ENCODE measurements at places on chromosomes 16 and 17. TPM values are rescaled to one million over a fixed set of nuclear protein-coding genes. Genes with fewer than 3 reads are reported as not detected.

GRCh38 chr17:62995377-62995885, 29.4 kb downstream of the TANC2 start:
- no peak for DNase-seq

The PHAF1 gene
- 19.8 TPM for total RNA-seq

The TP53TG3B gene
- total RNA-seq, result not detected

The RHBDF2 gene
- total RNA-seq, result 2.2 TPM

DNA sequence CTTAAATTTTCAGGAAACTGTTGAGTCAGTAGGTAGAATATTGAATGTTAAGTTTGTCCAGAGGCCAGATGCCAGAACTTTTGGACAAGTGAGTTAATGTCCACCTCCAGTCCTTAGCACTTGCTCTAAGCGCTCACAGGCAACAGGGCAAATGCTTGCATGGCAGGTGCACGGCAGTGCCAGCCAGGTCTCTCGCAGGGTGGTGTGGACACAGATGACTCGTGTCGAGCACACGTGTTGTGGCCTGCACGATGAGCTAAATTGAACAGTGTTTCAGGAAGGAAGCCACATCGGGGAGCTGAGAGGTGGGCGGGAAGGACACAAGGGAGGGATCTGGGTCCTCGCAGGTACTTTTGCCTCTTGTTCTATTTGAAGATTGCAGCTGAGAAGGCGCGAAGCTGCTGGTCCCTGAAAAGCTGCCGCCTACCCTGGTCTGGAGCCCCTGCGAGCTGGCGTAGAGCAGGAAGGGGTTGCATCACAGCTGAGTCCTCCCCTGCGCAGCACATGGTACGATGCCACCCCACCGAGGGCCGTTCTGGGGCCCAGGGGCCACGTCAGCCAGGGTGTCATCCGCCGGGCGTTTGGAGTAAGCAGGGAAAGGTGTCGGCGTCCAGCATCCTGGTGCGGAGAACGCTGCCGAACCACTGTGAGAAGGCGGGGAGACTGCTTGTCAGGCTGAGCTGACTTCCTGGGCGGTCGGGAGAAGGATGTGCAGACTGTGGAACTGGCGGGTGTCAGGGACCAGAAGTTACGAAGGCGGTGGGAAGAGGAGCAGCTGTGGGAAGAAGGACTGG, 6.3 kb downstream of the RAB40C start:
- peak; percentile 73 for DNase-seq

GRCh38 chr16:80739523-80739922, 64.9 kb downstream of the CDYL2 start:
- peak; percentile 66 for DNase-seq

DNA sequence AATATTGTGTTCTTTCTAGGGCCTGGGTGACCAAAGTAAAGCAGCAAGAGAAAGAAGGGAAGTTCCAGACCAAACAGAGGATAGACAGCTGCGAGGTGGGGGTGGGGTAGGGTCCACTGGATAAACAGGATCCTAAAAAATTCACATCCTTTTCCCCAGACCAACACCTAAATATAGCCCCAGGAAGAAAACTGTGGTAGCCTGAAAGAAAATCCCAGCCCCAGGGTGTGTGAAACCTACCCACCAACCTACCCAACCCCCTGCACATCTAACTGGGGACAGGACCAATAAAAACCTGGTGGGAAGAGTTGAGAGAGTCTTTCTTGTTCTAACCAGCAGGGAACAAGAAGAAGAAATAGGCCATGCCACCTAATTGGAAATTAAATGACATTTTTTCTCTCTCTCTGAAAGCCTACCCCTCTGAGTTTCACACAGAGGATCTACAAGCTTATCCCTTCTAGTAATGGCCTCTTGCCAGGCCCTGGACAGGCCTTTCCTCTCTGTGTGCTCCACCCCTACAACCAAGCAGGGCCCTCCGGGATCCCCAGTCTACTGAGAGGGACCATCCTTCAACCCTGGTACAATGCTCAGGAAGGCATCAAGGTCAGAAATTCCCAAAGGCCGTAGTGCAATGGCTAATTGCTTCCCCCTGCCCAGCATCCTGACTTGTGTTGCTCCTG, 12.0 kb downstream of the MYO18A start:
- no peak for DNase-seq

DNA sequence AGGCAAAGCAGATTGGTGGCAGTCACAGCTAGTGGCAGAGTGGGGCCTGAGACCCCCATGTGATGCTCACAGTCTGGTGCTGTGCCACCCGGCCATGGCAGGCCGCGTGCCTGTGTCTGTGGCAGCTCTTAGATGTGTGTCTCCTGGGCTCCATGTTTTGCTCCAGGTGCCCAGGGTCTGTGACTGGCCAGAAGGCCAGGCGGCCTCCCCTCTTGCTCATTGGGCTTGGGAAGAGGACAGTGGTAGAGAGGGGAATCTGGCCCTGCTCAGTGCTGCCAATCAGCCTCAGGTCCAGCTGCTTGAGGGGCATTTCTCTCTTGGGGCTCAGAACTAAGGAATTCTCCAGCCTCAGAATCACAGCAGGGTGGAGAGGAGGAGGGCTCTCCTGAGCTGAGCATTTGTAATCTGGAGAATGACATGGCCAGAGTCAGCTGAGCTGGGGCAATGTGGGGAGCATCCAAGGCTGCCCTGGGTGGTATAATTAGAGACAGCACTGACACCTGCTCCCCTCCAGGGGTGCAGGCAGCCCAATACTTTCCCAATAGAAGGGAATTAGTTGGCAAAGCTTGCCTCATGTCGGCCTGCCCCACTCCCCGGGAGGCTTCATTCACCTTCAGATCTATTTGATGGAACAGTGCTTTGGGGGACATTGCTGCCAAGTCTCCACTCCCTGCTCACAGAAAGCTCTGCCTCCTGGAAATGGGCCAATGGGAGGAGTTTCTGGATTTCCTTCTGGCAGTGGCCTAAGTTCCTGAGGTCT, 2.7 kb upstream of the LASP1NB start:
- no peak for DNase-seq

- no peak for DNase-seq
Observed at GRCh38 chr16:70724146-70725023, 38.5 kb upstream of the MTSS2 start.

GRCh38 chr16:20107083-20107482, 33.4 kb upstream of the GPR139 start:
- no peak for DNase-seq

GRCh38 chr17:70636517-70637133, 467.3 kb downstream of the KCNJ2 start:
- no peak for DNase-seq

DNA sequence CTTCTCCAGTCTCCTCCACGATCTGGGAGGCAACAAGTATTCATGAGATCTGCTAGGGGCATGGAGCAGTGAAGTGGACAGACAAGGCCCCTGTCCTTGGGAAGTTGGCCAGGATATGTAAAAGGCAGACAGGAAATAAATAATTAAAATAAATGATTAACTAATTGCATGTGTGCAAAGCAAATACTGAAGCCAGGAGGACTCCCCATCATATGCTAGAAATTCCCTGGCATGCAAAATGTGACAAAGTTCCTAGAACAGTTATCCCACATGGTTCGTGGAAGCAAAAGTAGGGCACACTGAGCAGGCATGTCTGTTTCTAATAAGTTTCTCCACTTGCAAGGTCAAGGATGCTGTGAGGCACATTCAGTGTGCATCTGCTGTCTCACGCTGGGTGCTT, 86.8 kb downstream of the CDYL2 start:
- no peak for DNase-seq

The SLC52A1 gene
- not detected for total RNA-seq

- no peak for DNase-seq
Observed at GRCh38 chr17:75074532-75074931, 13.2 kb upstream of the SLC16A5 start.

The CDRT15L2 gene
- not detected for total RNA-seq

GRCh38 chr17:59508999-59509625, 56.3 kb upstream of the DHX40 start:
- DNase-seq, result no peak

- no peak for DNase-seq
Observed at GRCh38 chr17:78113804-78114785, 14.5 kb downstream of the TMC6 start.

- DNase-seq, result no peak
Observed at GRCh38 chr17:82709024-82709675, 7.4 kb upstream of the FN3KRP start.

The CFAP97D1 gene
- total RNA-seq, result not detected

GRCh38 chr17:57808882-57809281, 41.0 kb downstream of the MRPS23 start:
- DNase-seq, result no peak

- no peak for DNase-seq
Observed at GRCh38 chr17:28174352-28175046, 132.0 kb downstream of the NLK start.

- DNase-seq, result no peak
Observed at GRCh38 chr17:45241328-45242028, 19.8 kb downstream of the FMNL1 start.

- DNase-seq, result peak; percentile 49
Observed at GRCh38 chr16:56424791-56425438, 430 bp downstream of the AMFR start.

The GJD3 gene
- 0.31 TPM for total RNA-seq

DNA sequence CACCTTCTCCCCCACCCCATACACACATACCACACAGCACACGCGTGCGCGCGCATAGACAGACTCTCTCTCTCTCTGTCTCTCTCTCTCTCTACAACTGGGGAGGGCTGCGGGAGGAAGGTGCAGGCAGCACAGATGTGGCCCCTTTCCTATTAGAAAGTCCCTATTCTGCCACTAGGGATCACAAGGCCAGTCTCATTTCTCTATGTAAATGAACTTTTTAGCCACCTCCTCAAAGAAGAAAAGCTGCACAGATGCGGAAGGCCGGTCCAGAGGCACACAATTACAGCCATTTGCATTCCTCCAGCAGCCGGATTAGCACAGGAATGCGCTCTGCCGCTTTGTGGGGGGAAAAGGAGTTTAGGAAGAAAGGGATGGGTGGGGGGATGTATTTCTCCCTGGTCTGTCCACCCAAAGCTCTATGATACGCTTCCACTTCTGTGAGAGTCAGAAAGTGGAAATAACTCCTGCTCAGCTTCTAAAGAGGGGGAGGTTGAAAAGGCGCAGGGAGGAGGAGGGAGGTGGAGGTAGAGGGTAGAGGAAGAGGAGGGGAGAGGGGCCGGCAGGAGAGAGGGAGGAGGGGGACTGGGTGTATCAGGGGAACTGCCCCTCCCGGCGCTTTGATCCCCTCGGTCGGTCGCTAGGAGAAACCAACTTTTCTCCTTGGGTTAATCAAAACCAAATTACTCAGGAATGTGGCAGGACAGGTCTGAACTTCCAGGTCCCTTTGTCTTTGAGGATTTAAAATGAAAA, 11.7 kb downstream of the ZFHX3 start:
- no peak for DNase-seq

DNA sequence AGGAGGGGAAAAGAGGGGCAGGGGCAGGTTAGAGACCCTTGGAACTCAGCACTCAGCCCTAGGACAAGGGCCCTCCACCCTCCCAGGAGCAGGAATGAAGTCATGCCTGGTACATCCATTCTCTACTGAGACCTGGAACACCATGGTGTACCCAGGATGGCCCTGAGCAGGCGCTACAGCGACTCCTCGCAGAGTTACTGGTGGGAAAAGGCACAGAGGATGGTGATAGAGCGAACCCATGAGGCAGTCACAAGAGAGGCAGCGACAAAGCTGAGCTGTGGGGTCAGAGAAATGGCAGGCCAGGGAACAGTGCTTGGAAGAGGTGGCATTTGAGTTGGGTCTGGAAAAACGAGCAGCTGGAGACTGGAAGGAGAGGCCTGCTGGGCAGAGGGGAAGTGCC, 37.5 kb downstream of the SRCIN1 start:
- no peak for DNase-seq

DNA sequence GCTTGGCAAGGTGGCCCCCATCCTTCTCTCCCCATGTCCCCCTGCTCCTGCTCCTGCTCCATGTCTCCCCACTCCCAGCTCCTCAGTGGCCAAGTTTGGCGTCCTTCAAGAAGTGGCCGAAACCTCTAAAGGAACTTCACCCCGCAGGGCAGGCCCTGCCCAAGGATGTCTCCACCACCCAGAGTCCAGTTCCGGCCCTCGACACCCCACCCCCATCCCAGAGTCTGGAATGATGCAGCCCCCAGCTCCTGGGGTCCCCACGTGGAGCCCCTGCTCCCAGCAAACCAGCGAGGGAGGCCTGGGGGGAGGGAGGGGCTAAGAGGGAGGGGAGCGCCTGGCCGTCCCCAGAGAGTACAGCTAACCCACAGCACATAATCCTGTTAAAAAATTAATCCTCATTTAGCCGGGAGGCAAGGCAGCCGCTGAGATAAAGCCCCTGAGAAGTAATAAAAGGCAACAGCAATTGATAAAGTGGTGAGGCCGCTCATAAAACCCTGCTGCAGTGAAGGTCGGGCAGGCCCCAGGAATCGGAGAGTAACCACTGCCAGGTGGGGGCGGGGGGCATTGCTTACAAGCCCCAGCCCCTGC, 9.9 kb upstream of the ENPP7 start:
- no peak for DNase-seq

The TMC5 gene
- total RNA-seq, result not detected

DNA sequence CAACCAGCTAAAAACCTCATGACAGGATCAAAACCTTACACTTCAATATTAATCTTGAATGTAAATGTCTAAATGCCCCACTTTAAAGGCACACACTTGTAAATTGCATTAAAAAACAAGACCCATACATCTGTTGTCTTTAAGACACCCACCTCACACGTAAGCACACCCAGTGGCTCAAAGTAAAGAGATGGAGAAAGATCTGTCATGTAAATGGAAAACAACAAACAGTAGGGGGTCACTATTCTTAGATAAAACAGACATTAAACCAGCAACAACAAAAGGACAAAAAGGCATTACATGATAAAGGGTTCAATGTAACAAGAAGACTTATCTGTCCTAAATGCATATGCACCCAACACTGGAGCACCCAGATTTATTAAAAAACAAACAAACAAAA, 35.6 kb downstream of the SDR42E1 start:
- no peak for DNase-seq
